ENCODE measurements at places on chromosomes 3 and 15. TPM values are rescaled to one million over a fixed set of nuclear protein-coding genes. Genes with fewer than 3 reads are reported as not detected.

RPL35A gene
- 1,043 TPM for total RNA-seq

KCNMB3 gene
- total RNA-seq = 3.1 TPM

GHSR gene
- total RNA-seq = not detected

GCHFR gene
- total RNA-seq = 1.9 TPM

IQCF5 gene
- not detected for total RNA-seq

GOLGA6L24 gene
- total RNA-seq = not detected

GABRR3 gene
- total RNA-seq = not detected

Measured in occipital lobe (tissue), 3 donors.